ENCODE measurements at places on chromosomes 3 and 15.

DNA sequence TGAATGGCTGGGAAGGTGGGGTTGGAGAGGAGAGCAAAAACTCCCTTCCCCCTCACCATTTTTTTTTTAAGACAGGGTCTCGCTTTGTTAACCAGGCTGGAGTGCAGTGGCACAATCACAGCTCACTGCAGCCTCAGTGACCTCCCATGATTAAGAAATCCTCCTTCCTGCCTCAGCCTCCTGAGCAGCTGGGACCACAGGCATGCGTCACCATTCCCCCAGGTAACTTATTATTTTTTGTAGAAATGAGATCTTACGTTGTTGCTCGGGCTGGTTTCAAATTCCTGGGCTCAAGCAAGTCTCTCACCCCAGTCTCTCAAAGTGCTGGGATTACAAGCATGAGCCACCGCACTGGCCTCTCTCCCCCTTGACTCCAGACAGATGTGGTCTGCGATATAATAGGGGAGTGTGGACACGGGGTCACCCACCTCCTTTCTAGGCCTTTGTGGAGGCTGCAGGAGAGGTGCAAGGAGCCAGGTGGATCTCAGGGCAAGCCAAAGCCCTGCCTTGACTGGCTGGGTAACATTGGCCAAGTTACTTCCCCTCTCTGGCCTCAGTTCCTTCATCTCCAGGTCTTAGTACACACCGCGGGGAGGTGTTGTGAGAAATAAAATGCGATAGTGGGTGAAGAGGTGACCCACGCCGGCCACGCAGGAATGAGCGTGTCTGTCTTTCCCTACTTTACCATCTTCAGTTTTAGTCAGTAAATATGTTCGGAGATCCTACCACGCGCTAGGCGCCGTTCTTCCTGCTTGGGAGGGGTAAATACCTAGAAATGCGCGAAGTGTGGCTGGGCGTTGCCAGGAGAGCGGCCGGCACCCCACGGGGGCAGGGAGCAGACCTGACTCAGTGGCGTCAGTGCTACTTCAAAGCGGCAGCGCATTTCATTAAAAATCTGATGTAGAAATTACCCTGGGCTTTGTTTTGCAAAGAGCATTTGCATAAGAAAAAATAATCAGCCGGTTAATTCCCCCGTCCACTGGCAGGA lies 20.2 kb upstream of the CORO2B start:
- no peak for DNase-seq

- DNase-seq, result peak; percentile 19
Measured at GRCh38 chr3:167691366-167691765, 37.6 kb upstream of the WDR49 start.

GRCh38 chr15:90603893-90604292 lies 74.2 kb downstream of the CRTC3 start:
- no peak for DNase-seq

DNA sequence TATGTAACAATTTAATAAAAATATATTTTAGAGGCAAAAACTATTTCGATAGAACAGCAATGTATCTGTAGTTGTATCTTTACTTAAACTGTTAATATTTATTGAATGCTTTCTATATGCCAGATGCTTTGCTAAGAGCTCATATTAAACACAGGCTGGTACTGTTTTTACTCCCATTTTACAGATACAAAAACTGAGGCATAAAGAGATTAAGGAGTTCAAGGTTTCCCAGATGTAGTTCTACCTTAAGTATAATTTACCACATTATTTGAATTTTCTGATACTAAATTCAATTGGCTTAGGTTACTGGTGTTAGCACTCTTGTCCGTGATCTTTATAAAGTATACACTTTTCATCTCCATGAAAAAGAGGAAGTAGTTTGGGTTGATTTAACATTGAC lies 149.8 kb downstream of the ROBO2 start:
- DNase-seq, result no peak

Data from stimulated activated naive CD4-positive, alpha-beta T cell treated with Interleukin-2 at 50 U/mL for 16 hours (primary cell).